ENCODE measurements at places on chromosomes 12 and 14. TPM values are rescaled to one million over a fixed set of nuclear protein-coding genes. Genes with fewer than 3 reads are reported as not detected.

The PARPBP gene
- 1.5 TPM for total RNA-seq

The ARF6 gene
- 166 TPM for total RNA-seq

The DPF3 gene
- total RNA-seq = 0.73 TPM

The ZNF891 gene
- 7.8 TPM for total RNA-seq

The RTL1 gene
- total RNA-seq = not detected

The LIN7A gene
- not detected for total RNA-seq

- peak overlapping the region; percentile 97 for H3K4me3 ChIP-seq
- H3K27ac ChIP-seq = peak overlapping the region; percentile 86
- no peak for DNase-seq
Observed at GRCh38 chr12:123363740-123364531, 711 bp downstream of the SBNO1 start.

DNA sequence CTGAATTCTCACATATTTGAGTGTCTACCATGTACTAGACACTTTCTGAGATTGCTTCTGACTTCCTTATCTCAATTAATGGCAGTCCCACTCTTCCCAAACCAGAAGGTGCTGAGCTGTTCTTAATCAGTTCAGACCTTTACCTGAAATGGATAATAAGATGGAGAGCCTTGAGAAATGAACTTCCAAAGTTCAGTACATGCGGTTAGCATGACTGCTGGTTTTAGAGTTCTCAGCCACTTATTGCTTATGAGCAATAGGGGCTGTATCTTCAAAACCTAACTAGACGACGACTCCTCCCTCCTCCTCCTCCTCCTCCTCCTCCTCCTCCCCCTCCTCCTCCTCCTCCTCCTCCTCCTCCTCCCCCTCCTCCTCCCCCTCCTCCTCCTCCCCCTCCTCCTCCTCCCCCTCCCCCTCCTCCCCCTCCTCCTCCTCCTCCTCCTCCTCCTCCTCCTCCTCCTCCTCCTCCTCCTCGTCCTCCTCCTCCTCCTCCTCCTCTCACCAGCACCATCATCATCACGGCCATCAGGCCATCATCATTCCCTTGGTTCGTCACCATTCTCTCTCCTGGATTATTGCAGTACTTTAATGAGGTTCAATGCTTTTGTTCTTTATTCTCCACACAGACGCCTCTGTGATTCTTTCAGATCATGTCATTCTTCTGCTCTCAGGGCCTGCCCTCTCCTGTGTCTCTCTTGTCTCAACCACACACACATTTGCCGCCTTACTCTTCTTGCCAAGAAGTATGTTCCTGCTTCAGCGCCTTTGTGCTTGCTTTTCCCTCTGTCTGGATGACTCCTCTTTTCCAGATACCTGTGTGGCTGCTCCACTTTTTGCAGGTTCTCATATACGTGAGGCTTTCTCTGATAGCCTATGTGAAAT lies 2.7 kb downstream of the PCNX1 start:
- no peaks in the 10 kb centered on the region for H3K36me3 ChIP-seq
- peak overlapping the region; percentile 87 for H3K27ac ChIP-seq
- DNase-seq = peak; percentile 25
- peaks cover 14% of the 10 kb centered on the region for H3K4me1 ChIP-seq
- H3K27me3 ChIP-seq = no peaks in the 10 kb centered on the region

DNA sequence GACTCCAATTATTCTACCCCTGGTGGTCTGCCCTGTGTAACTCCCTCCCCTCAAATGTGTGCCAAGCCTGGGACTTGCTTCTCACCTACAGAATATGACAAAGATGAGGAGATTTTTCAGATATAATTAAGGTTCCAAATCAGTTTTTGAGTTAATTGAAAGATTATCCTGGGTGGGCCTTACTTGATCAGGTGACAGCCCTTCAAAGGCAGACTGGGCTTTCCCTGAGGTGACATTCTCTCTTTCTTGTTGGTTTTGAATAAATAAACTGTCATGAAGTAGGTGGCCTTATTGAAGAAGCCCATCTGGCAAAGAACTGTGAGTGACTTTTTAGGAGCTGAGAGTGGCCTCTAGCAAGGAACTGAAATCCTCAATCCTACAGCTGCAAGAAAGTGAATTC lies 106.0 kb downstream of the BRMS1L start:
- H3K4me3 ChIP-seq = peak overlapping the region; percentile 63
- peak overlapping the region; percentile 57 for H3K27ac ChIP-seq
- no peaks in the 10 kb centered on the region for H3K36me3 ChIP-seq
- peaks cover 10% of the 10 kb centered on the region for H3K4me1 ChIP-seq
- DNase-seq = no peak
- H3K27me3 ChIP-seq = no peaks in the 10 kb centered on the region

DNA sequence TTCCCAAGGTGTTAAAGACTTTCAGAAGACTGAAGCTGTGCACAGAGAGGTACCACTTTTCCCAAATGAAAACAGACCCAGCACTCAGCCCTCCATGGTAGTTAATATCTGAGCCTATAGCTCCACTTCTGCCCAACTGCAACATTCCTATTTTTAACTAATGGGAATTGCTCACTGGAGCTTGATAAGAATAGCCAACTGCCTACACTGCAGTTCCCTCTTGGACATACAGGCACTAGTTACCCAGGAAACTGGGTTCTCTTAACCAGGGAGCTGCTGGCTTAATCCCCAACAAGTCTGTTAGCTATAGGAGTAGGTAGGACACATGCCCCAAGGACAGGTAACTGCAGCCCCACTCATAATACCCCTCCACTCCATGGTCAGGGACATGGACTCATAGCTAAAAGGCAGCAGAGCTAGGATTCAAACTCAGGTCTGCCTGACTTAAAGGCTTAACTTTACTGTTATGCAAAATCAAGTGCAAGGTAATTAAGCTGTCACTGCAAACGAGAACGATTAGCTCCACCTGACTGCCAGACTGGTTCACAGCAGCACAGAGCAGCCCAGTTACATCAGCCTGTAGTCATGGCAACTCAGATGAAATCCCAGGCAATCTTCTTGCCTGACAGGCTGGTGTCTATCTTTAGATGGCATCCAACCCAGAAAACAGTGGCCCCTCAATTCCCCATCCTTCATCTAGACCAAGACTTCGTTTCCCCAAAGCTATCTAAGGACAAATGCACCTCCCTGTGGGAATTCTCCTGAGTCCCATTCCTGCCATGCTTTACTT lies 77.1 kb upstream of the ACTN1 start:
- H3K27ac ChIP-seq = no peak overlapping the region
- no peak overlapping the region for H3K4me3 ChIP-seq
- no peaks in the 10 kb centered on the region for H3K27me3 ChIP-seq
- H3K4me1 ChIP-seq = no peaks in the 10 kb centered on the region
- DNase-seq = peak; percentile 16
- peaks cover 73% of the 10 kb centered on the region for H3K36me3 ChIP-seq

DNA sequence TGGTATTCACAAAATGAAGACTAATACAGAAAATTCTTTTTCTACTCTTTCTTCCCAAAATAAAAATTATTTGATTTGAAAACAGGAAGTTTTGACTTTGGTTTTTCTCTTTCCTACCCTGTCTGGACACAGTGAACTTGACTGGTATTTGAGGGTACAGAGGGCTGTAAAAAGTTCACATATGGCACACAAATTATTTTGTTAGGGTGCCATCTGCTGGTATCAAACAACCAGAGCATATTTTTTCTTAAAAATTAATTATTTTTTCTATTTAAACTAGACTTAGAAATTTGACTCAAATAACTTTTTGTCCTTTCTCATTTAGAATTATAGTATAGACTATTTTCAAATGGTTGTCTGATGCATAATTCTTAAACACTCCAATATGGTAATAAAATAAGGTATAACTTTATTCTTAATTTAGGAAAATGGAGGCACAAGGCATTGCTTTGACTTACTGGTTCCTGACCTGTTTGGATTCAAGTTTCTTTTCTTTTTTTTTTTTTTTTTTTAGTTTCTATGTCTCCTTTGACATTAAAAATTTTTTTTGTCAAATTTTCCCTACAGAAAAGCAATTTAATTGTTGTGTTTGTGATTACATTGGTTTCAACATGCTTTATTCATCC lies 390.6 kb downstream of the PRKD1 start:
- no peaks in the 10 kb centered on the region for H3K27me3 ChIP-seq
- no peaks in the 10 kb centered on the region for H3K4me1 ChIP-seq
- H3K27ac ChIP-seq = no peak overlapping the region
- no peak for DNase-seq
- H3K36me3 ChIP-seq = no peaks in the 10 kb centered on the region
- H3K4me3 ChIP-seq = no peak overlapping the region

DNA sequence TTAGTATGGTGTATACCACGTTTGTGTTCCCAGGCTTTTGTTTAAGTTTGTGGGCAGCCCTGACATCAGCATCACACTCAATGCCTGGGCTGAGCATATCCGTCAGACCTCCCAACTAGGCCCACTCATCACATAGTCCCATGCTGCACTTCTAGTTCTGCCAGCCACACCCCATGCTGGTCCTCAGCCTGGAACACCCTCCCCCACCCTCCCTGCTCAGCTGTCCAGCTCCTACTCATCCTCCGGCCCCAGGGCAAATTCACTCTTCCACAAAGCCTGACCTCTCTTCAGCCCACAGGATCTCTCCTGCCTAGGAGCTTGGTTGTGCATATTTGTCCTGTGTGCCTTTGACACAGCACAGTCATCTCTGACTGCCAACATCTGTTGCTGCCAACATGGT lies 3.9 kb upstream of the ENDOU start:
- H3K4me1 ChIP-seq = no peaks in the 10 kb centered on the region
- no peaks in the 10 kb centered on the region for H3K36me3 ChIP-seq
- H3K27me3 ChIP-seq = no peaks in the 10 kb centered on the region
- no peak for DNase-seq

GRCh38 chr14:34749408-34749807 lies 35.0 kb upstream of the CFL2 start:
- no peaks in the 10 kb centered on the region for H3K4me1 ChIP-seq
- H3K27me3 ChIP-seq = no peaks in the 10 kb centered on the region
- no peaks in the 10 kb centered on the region for H3K36me3 ChIP-seq
- H3K27ac ChIP-seq = no peak overlapping the region
- H3K4me3 ChIP-seq = no peak overlapping the region

DNA sequence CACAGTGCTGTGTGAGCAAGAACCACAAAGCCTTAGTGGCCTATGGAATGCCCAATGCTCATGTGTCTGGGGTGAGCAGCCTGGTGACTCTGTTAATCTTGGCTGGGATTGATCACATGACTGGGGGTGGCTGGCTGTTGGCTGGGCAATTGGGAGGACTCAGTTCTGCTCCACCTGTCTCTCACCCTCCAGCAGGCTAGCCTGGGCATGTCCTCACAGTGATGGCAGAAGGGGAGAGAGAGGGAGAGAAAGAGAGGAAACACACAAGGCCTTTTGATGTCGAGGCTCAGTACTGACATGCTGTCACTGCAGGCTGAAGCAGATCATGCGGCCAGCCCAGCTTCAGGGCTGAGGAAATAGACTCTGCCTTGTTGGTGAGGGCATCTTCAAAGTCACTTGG lies 136.8 kb downstream of the TBX5 start:
- no peaks in the 10 kb centered on the region for H3K4me1 ChIP-seq
- H3K36me3 ChIP-seq = no peaks in the 10 kb centered on the region
- DNase-seq = no peak
- H3K27ac ChIP-seq = no peak overlapping the region
- no peaks in the 10 kb centered on the region for H3K27me3 ChIP-seq

DNA sequence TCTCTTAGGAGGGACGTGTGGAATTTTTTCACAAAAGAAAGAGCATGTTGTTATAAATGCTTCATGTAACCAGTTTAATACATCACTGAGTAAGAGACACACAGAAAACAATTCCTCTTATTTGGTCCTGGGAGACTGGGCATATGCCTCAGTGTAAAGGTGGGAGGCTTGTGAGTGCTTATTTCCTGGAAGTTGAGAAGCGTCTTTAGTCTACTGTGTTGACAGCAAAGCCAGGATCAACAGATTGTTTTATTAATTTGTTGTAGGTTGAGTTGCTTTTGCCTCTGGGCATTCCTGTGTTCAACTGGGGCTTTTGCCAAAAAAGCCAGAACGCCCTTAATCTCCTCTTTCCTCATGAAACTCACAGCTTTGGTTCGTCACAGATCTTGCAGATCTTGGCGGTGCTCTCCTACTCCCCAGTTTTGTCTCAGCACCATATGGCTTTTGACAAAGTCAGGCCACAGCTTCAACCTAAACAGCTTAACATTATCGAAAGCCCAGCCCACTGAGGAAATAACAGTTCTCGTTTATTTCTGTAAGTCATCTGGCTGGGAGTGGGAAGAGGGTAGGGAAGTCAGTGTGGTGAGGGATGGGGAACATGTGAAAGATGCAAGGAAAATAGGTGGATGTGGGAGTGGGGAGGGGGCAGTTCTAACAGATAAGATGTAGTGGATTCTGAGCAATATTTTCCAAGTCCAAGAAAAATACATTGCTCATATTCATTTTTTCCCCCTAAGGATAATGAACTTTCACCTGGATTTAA lies 227.2 kb downstream of the DACT1 start:
- DNase-seq = no peak
- no peak overlapping the region for H3K27ac ChIP-seq
- no peak overlapping the region for H3K4me3 ChIP-seq
- H3K36me3 ChIP-seq = no peaks in the 10 kb centered on the region
- no peaks in the 10 kb centered on the region for H3K27me3 ChIP-seq
- H3K4me1 ChIP-seq = no peaks in the 10 kb centered on the region

DNA sequence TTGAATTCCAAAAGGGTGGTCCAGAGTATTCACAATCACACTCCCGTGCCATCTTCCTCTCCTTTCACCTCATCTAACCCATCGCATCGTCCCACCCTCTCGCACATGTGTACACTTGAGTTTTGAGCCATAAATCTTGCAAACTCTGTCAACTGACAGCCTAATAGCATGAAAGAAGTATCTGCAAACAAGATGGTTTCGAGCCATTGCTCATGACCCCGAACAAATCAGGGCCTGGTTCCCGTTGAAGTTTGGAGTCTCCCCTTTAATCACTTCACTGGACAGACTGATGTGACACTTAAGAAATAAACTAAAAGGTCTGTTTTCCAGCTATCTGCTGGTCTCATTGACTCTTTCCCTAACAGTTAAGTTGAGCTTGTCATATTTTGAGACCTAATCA lies 223.6 kb upstream of the SOX5 start:
- H3K27ac ChIP-seq = no peak overlapping the region
- DNase-seq = no peak
- H3K4me3 ChIP-seq = no peak overlapping the region
- H3K27me3 ChIP-seq = no peaks in the 10 kb centered on the region
- no peaks in the 10 kb centered on the region for H3K4me1 ChIP-seq

DNA sequence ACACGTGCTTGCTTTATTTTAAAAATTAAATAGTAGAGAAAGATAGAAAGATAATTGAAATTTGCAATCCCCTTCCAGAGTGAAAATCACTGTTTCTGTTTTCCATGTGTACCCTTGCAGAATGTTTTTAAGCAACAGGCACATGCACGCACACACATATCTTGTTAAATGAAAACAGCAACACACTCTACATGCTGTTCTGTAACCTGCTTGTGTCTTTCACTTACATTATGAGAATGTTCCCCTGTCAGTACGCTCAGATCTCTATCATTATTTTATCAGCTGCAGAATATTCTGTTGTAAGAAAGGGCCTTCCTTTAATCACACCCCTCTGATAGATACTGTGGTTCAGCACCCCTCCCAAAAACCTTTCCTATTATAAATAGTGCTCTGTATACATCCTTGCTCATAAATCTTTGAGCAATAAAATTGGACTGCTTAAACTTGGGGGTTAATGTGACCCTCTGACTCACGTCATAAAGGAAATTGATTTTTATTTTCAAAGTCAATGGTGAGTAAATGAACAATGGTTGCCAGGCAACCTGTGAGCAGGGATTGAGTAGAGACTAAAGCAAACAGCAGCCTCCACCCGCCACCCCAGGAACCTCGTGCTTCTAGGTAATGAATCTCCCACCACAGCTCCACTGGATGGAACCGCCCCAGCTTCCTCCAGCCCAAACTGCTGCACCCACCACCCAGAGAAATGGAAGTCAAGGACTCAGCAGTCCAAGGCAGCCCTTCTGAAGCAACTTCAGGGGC lies 31.9 kb upstream of the CHGA start:
- no peaks in the 10 kb centered on the region for H3K27me3 ChIP-seq
- no peak for DNase-seq
- no peaks in the 10 kb centered on the region for H3K4me1 ChIP-seq
- H3K36me3 ChIP-seq = no peaks in the 10 kb centered on the region
- H3K4me3 ChIP-seq = no peak overlapping the region
